NCI-H1436 treated with DMSO at 0.1 percent for 48 hours (cell line): ENCODE measurements at places on chromosomes 12 and 14.

GRCh38 chr12:130139567-130140421, 22.5 kb upstream of the FZD10 start:
- no peak for DNase-seq

DNA sequence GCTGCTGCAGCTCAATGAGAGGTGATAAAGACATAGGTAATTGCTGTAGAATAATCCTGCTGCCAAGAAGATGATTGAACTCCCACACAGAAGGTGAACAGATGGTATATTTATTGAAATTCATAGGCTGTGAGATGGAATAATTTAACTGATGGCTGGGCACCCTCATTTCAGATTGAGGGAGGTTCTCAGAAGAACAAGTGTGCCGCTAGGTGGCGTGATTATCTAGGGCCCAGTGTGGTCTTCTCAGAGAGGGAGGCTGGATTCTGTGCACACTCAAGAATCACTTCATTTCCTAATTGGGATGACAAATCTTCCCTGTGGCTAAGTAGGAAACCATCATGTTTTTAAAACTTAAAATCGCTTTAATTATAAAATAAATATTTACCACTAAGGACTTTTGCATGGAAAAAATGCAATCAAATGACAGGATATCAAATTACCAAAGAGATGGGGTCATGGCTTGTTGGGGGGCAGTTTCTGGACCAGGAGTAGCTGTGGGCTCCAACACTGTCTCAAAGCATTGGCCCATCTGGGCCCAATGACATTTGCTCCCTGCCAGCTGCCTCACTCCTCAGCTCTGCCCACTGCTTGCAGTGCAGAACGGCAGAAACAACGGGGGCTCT, 132.3 kb downstream of the SNAPC1 start:
- DNase-seq: peak; percentile 47

GRCh38 chr14:96081767-96082400, 42.7 kb downstream of the C14orf132 start:
- DNase-seq: no peak

- DNase-seq: no peak
Measured at GRCh38 chr12:90515199-90516175, 439.5 kb downstream of the CCER1 start.

DNA sequence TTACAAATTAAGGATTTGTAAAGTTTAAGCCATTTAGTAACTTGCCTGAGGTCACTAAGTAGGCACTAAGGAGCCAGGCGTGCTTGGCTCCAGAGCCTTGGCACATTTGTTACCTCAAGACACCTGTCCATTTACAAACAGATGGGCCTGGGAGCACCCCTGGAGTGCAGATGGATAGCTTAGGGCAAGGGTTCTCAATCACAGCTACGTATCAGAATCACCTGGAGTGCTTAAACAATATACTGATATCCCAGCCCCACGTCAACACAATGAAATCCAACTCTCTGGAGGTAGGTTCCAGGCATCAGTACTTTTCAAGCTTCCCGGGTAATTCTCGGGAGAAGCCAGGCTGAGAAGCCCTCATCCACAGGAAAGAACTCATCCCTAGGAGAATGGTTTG, 45.4 kb downstream of the SLC8A3 start:
- DNase-seq: no peak

GRCh38 chr14:61752626-61753025, 9.6 kb upstream of the SNAPC1 start:
- no peak for DNase-seq

GRCh38 chr14:50798048-50798421, 32.9 kb downstream of the NIN start:
- DNase-seq: no peak

DNA sequence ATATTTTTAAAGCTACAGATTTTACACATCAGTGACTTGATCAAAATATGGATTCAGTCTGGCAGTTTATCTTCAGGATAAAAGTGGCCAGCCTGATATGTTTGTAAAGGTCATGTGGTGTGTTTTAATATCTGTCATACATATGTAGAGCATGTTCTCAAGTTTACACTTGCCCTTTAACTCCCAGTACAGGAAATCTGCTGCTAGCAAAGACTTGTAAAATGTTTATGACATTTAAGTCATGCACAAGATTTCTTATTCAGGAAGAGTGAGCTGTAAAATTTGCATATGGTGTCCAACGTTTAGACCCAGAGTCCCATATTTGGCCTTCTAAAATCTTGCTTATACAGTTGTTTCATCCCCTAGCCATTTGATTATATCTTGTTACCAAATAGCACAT, 197.5 kb upstream of the FLRT2 start:
- no peak for DNase-seq

- no peak for DNase-seq
Measured at GRCh38 chr14:101706509-101707067, 54.9 kb upstream of the PPP2R5C start.

- no peak for DNase-seq
Measured at GRCh38 chr12:3832738-3833137, 40.5 kb downstream of the PARP11 start.

- no peak for DNase-seq
Measured at GRCh38 chr14:22569106-22569736, 19.8 kb downstream of the DAD1 start.

GRCh38 chr14:99066378-99066777, 205.6 kb downstream of the BCL11B start:
- no peak for DNase-seq

DNA sequence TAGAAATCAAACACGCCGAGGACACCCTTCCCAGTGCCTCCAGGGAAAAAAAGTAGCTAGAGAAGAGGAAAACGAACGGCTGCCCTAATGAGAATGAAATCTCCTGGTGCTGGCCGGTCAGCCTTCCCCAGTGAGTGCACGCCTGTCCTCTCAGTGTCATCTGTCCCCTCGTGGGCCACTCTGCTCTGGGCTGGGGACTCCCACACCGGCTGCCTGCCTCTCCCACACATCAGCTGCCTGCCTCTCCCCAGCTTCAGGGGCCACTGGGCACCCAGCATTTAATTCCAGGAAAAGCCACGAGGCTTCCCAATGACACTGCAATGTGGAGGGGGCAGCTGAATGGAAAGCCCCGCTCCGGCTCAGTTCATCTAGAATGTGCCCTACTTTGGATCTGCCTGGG, 59.0 kb downstream of the CCDC85C start:
- no peak for DNase-seq

- DNase-seq: no peak
Measured at GRCh38 chr12:12891881-12892355, 556 bp downstream of the GPRC5A start.

DNA sequence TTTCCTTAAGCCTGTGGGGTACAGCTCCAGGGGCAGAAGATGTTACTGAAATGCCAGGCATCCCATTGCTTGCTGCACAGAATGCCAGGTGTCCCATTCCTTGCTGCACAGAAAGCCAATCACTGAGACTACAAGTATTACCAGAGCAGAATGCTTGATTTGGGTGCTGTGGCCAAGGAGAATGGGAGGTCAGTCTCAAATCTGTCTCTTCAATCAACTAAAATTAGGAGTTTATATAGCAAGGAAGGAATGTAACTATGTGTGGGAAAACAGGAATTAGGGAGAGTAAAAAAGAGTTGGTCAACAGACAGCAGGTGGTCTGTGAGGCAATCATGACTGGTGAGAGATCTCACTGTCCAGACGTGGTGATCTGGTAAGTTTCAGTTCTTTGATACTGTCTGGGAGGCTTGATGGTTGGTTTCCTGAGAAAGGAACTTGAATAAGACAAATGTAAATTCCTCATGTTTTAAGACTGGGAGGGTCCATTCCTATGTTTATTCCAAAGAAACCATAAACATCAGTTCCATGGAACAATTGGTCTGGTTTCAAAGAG, 31.2 kb upstream of the VASH1 start:
- DNase-seq: no peak

DNA sequence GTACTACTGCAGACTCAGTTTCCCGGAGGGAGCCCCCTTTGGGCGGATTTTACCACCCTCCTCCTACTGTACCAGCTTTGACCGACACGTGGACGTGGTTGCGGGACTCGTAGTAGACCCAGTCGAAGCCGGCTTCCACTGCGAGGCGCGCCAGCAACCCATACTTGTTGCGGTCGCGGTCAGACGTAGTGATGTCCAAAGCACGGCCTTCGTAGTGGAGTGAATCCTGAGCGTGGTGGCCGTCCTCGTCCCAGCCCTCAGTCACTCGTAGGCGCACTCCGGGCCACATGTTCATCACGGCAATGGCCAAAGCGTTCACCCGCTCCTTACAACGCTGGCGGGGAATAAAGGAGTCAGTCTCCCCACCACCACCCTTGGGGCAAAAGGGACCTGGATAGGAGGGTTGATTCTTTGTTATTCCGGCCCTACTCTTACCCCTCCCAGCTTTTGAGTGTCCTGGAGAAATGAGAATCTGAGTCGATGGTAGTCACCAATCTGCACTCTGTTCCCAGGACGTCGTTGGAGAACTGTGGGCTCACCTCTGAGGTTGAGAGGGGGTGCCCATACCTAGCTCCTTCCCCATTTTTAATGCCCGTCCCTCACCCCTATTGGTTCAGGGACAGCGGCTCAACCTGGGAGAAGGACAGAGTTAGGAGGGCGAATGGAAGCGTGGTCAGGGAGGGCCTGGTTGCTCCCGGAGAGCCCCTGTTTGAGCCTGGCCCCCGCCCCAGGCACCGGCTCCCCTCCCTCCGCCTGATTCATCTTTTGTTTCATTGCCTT, 3.4 kb downstream of the DHH start:
- no peak for DNase-seq

DNA sequence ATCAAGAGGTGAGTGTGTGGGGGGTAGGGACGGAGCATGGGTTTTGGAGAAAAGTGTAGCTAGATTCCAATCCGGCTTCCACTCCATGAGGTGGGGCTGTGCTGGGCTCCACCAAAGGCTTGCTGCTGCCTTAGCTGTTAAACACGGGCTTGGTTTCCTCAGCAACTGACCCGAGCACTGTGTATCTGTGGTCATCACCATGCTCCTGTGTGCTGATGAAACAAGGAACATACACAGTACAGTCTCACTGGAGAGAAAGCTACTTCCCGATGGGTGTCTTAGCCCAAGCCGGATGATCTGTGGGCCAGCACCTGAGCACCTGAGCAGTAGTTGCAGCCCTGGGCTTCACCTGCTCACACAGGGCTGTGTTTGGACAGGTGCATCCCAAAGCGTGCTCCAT, 52.9 kb upstream of the VRK1 start:
- no peak for DNase-seq

- peak; percentile 30 for DNase-seq
Measured at GRCh38 chr12:119207063-119207560, 28.4 kb downstream of the HSPB8 start.

DNA sequence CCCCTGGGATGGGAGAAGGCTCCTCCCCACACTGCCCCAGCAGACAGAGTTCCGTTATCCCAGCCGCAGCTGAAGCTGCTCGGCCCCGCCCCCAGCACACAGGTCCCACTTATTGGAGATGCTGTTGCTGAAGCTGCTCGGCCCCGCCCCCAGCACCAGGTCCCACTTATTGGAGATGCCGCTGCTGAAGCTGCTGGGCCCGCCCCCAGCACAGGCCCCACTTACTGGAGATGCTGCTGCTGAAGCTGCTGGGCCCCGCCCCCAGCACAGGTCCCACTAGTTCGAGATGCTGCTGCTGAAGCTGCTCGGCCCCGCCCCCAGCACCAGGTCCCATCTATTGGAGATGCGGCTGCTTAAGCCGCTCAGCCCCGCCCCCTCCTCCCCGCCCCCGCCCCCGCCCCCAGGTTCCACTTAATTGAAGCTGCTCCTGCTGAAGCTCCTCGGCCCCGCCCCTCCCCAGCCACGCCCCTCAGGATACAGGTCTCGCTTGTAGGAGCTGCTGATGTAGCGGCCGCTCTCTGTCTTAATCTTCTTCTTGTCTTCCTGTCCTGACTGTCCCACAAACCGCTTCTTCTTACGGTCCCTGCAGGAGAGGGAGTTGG, 12.0 kb downstream of the CFAP73 start:
- no peak for DNase-seq

- no peak for DNase-seq
Measured at GRCh38 chr14:65954942-65955341, 531.2 kb upstream of the CCDC196 start.

GRCh38 chr12:76915361-76916169, 36.7 kb upstream of the CSRP2 start:
- DNase-seq: no peak

DNA sequence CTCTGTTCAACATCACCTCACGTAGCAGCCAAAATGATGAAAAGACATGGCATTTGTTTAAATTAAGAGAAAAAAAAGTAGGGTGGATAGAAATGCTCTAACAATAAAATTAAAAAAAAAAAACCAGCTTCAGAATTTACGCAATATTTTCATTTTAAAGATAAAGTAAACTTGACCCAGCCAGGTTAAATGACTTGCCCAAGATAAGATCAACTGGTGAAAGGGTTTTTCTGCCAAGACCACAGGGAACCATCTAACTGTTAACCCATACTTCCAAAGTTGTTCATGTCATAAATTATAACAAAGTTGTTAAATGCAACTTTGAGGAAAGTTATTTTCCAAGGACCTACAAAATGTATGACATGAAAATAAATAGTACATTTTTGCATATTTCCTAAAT, 129.6 kb upstream of the SOX5 start:
- no peak for DNase-seq

GRCh38 chr12:130711756-130712155, 4.3 kb downstream of the RIMBP2 start:
- no peak for DNase-seq

GRCh38 chr12:76692846-76693245, 71.1 kb upstream of the ZDHHC17 start:
- no peak for DNase-seq

GRCh38 chr14:100070310-100070709, 5.1 kb downstream of the EVL start:
- DNase-seq: no peak

DNA sequence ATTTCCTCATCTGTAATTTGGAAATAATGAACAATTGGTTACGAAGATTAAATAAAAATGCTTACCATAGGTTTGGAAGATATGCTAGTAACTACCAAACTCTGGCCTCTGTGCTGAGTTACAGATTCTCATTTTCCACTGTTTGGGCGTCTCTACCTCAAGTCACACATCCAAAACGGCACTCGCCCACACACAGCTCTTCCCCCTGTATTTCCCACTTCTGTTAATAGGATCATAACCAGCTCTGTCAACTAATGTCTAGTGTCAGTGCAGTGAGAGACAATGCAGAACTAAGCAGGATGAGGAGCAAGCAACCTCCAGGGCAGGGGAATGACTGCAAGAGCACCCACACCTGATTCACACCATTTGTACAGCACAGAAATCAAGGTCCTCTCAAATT, 10.9 kb upstream of the SYCP3 start:
- DNase-seq: no peak

DNA sequence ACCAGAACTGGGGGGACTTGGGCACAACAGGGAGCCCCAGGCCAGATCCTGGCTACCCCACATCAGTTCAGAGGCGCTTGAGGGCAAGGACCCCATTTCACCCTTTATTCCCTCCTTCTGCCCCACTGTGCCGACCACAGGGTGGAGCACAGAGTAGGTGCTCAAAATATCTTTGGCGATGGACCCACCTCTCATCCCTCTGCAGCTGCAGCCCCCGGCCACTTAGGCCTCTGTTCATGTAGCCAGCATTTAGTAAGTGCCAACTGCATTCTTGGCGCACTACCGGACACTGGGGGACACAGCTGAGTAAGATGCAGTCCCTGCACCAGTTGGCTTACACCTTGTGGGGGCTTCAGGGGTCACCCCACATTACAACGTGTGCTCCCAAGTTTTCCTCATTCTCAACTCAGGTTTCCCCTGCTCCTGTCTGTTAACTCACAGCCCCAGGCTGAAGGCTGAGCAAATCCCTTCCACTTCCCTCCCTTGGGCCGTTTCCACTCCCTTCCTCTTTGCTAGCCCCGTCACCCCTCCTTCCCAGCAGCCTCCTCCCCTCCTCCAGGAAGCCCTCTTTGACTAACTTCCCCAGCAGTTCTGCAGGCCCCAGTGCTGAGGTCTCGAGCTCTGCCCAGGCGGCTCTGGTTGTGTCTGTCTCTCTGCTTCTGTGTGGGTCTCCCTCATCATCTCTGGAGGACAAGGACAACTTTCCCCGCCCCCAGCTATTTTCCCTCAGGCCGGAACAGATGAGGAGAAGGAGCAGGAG, 26.5 kb downstream of the KRT80 start:
- no peak for DNase-seq
